PC-3 (cell line): ENCODE measurements at places on chromosomes 6 and 20. TPM values are rescaled to one million over a fixed set of nuclear protein-coding genes. Genes with fewer than 3 reads are reported as not detected.

ADGB gene
- not detected in 2 replicates for total RNA-seq

DNA sequence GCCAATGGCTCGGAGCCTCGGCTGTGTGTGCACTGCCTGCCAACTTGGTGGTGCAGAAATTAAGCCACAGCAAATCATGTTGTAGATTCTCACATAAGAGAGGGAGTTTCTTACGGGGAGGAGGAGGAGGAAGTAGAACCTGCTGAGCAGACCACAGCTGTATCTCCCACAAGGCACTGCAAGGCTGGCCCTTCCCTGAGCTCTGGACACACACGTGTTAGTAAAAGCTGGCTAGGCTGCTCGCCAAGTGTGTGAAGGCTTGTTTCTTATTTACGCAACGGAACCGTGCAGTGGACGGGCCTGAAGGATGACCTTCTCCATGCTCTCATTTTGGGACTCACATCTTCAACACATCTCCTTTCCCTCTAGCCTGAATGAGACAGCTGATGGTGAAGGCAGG lies 15.7 kb upstream of the QKI start:
- DNase-seq: no peak

GRCh38 chr20:8155229-8155628 lies 23.2 kb downstream of the PLCB1 start:
- peak; percentile 73 for DNase-seq

GRCh38 chr6:111737065-111737521 lies 131.4 kb upstream of the TRAF3IP2 start:
- peak; percentile 15 for DNase-seq

ULBP1 gene
- 0.86 and 0.87 TPM in 2 replicates for total RNA-seq

GRCh38 chr20:34065260-34065659 lies 46.8 kb downstream of the EIF2S2 start:
- peak; percentile 39 for DNase-seq

HCRTR2 gene
- not detected in 2 replicates for total RNA-seq

GRCh38 chr6:98539741-98540140 lies 294.6 kb upstream of the POU3F2 start:
- peak; percentile 2 for DNase-seq

GRCh38 chr6:108275976-108276375 lies 15.1 kb upstream of the SNX3 start:
- DNase-seq: no peak

DNA sequence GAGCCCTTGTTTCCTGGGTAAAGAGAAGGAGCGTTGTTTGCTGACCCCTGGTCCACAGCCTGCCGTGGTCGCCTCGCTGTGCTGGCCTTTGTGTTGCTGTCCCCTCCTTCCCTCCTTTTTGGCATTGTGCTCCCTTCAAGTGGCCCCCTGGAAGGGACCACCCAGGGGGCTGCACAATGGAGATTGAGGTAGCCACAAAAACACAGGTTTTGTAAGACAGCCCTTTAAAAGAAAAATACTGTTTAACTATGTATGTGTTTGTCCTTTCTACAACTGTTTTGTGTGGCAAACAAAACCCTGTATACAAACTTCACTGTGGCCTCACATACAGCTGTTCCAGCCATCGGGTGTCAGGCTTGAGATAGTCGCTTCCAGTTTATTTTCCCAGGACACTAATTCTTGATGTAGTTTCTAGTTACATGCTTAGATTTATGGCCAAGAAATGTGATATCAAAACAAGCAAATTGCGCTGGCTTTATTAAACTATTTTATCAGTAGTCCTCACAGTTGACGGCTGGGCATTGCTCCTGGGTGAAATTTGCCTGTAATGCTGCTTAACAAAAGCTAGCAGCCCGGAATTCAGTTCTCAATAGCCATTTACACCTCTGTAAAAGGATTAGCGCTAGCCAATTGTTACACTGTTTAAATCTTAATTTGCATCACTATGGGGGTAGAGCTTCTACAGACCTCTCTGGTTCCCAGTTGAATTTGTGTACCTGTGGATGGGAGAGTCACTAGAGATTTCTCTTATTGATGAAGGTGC lies 64.1 kb downstream of the KIZ start:
- DNase-seq: no peak

GPR63 gene
- total RNA-seq: 0.07 and 0.17 TPM in 2 replicates

DNA sequence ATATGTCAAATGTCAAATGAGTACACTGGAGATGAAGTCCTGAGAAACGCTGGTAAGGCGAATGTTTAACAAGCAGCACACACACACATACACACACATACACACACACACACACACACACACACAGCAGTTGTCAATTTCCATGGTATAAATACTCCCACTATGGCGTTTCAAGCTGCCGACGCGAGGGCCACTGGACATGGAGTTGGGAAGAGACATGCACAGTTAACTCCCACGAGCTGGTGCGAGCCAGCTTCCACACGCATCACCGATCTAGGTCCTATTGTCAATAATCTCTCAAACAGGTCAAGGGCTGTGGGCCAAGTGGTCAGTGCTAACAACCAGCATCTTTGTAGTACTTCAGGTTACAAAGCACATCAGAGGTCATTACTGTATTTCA lies 58.9 kb downstream of the TRERF1 start:
- no peak for DNase-seq

- peak; percentile 59 for DNase-seq
These were observed 608.3 kb upstream of the CITED2 start for GRCh38 chr6:139982652-139983295.

DNA sequence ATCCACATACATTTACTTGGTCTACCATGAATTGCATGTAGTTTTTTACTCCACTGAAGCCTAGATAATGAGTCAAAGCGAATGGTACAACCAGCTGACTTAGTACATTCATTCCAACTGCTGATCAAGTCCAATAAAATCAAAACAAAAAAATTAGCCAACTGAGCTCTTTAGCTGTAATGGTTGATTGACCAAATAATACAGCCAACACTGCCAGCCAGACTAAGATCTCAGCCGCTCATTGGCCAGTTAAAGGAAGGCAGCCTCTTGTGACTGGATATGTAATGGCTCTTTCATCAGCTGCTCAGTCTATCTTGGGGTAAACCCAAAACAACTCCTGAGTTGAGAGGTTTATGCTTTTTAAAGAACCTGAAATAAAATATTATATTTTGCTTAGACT lies 204.3 kb upstream of the RSPO3 start:
- no peak for DNase-seq

DNA sequence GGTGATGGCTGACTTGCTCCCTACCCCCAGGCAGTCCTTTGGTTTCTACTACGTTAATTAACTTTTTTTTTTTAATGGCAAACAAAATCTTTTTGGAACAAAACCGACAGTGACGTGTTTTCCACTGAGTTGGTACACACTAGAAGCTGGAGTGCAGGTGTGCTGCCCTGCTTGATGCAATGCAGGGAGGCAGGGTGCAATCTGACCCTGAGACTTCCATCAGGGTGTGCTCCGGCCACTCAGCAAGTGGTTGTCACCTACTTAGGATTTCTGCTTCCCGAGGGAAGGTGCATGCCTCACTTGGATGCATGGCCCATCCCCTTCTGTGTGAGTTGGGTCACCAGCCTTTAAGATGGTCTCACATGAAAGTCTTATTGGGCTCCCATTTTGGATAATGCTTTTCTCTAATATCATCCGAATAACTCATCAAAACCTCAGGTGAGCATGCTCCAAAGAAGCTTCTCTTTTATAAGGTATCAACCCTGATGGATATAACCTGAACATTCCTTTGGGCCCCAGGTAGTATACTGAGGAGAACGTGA lies 14.0 kb downstream of the RREB1 start:
- DNase-seq: no peak

DPPA5 gene
- total RNA-seq: not detected in 2 replicates

DNA sequence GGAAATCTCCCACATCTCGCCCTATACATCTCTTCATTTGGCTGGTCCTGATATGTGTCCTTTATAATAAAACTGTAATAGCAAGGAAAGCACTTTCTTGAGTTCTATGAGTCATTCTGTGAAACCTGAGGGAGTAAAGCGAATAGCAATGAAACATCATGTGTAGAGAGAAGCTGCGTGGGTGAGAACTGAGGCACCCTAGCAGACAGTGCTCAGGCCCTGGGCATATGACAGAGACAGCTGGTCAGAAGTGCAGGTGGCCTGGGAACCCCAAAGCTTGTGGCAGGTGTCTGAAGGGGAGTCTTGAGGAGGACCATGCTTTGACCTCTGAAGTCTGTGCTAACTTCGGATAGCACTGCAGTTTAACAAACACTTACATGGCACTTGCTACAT lies 1.3 kb upstream of the BLOC1S5 start:
- DNase-seq: no peak

CALHM6 gene
- total RNA-seq: not detected in 2 replicates

TBX18 gene
- not detected in 2 replicates for total RNA-seq

- DNase-seq: no peak
These were observed 58.9 kb downstream of the THBS2 start for GRCh38 chr6:169194737-169195136.

DNA sequence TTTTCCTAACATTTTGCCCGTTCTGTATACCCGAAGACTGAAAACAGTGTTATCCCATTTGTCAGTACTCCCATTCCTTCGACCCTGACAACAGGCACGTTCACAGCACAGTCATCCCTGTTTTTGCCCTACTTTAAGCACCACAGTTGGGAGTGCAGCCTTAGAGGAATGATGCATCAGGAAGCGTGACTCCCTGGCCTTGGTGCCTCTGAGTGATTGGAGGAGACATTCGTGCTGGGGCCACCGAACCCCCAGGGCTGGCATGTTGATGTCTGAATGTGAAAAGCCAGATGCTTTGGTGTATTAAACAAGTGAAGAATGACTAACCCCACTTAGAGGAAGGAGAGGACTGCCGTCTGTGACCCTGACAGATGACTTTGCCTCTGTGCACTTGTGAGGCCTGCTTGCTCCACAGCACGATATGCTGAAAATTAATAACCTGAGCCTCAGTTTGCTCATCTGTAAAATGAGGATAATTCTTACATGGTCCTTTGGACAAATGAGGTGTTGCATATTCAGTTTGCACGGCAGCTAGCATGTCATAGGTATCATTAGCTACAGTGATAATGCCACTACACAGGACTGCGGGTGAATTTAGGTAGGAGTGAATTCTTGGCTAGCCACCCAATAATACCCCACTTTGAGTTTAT lies 36.0 kb downstream of the STK35 start:
- DNase-seq: no peak

GRCh38 chr6:70413114-70413991 lies at the start of gene FAM135A:
Gene FAM135A, plus strand, starts transcription at chr6:70413508. Its CDS starts 14,835 bp downstream, at chr6:70428343.
- DNase-seq: peak; percentile 97

ERGIC3 gene
- total RNA-seq: 284 and 376 TPM in 2 replicates

DNA sequence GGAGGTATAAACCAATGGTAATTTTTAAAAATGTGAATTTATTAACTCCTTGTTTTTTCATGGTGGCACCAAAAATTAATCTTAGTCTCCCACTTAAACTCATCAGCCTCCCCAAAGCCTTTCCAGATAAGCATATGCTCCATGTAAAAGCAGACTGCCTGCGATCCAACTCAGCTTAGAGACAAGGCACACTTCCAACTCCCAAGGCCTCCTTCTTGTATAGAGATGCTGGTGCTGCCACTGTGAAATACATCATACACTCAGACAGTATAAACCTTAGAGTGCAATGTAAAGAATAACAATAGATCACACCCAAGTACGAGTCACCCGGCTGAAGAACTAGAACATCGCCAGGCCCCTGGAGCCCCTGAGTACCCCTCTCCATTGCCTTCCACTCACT lies 2.0 kb downstream of the ANKRD6 start:
- DNase-seq: no peak

DNA sequence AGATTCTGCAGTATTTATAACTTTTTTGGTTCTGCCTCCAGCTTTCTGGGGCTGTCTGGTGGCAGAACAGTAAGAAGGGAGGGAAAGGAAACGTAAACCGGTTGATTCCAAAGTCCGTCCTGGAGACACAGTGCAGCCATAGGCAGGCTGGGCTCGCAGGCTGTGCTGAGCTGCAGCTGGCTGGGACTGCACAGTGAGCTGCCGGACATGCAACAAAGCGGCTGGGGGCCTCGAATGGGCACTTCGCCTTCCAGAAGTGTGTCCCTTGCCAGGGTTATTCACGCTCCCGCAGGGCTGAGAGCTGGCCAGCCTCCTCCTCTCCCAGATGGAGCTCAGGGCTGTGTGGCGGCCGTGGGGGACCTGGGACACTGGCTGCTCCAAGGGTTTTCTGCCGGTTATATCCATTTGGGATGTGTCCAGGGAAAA lies 78.1 kb upstream of the CD93 start:
- DNase-seq: no peak

- DNase-seq: no peak
These were observed 32.1 kb downstream of the BEND3 start for GRCh38 chr6:107083047-107083768.

- DNase-seq: no peak
These were observed 144.2 kb downstream of the GMDS start for GRCh38 chr6:2101213-2101612.

DNA sequence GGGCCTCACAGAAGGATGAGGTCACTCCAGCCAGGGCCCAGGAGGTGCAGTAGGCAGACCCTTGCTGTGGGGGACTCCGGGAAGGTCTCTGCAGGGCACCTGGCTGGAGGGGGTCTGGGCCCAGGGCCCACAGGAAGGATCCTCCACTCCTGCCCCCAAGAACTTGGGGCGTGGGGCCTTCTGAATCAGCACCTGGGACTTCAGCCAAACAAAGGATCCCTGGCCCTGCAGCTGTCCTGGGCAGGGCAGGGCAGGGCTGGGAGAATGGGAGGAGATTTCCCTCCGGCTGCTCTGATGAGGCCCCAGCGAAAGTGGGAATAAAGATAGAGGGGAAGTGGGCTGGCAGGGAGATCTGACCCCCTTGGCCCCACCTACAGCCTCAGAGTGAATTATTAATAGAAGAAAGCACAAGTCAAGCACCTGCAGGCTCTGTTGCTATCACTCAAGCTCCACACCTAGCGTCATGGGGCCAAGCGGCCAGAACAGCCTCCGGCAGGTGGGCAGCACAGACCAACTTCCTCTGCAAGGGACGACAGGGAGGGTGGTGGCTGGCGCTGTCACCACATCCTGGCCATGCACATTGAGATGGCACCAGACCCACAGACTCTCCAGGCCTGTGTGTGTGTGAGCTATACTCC lies 61.6 kb upstream of the MRPS10 start:
- peak; percentile 79 for DNase-seq

WFDC10A gene
- total RNA-seq: not detected in 2 replicates

DNA sequence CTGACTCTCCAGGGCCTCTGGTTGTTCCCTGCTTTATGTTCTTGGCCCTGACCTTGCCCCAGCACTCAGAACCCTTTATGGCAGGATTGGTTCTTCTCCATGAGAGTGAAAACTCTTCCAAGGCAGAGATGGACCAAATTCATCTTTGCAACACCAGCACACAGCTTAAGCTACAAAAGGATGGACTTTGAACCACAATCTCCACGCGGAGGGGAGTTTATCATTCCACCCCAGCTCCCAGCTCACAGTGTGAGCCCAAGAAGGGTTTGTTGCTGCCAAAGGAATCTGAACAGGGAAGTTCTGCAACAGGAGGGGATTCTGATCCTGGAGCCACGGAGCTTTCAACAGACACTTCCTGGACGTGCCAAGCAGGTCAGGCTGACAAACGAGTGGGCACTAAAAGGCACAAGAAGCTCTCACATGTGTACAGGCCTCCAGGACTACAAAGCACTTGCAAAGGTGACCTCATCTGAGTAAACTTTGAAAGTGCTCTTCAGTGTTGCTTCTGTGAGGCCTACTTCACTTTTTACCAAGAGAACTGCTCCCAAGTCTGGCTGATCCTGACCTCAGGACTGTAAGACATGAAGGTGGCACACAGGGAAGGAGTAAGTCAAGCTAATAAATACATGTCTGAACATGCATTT lies 8.9 kb downstream of the FITM2 start:
- DNase-seq: no peak
